AG20443 (cell line): ENCODE measurements at places on chromosomes 13 and 19.
A peak's percentile ranks its signal among the peaks of the same experiment; 100 is the strongest.

DNA sequence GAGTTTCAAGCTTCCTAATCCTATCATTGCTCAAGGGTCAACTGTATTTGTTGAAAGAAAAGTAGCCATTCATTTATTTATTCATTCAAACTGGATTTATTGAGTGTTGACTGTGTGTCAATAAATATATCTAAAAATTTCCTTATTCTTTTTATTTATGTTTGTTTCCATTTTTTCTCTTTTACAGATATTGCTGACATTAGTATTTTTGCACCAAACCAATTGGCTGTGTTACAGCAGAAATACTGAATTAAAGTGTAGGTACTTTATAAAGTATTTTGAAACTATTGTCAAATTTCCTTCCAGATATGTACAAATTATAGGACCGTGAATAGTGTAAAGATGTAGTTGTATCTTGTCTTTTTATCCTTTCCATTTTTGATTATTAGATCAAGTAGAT is 692.0 kb upstream of the SLC10A2 start:
- no peak for DNase-seq

DNA sequence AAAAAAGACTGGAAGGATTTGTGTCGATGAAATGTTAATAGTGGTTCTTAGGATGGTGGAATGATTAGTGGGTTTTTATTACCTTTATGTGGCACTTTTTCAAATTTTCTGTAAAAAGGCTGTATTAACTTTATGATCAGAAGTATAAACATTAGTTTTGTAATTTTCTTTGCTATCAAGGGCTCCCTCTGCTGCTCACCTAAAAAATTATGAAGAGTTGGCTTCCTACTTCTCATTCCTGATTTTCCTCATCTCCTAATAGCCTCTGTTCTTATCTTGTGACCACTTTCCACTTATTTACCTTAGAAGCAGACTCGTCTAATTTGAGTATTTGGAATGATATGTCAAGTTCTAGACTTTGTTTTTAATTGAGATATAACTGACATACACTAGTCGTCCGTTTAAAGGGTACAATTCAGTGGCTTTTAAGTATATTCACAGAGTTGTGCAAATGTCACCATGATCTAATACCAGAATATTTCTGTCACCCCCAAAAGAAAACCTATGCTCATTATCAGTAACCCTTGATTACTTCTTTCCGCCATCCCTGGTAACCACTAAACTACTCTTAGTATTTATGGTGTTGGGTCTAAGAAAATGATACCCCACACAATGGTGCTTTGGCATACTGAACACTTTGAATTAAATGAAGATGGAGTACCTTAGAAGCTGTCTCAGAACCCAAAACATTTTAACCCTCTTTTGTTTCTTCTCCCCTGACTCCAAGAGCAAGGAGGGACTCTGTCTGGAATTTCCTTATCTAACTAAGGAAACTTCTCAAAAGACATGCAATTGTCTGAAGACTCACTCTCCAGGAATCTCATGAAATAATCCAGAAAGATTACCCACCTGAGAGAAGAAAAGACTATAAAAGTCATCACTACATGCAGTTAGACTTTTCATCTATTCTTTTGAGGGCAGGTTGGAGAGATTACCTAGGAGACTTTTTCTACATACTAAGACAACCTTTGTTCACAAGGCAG is 311.3 kb downstream of the DLEU7 start:
- no peak for DNase-seq

GRCh38 chr13:26202365-26202972 is 19.6 kb downstream of the RNF6 start:
- peak; percentile 18 for DNase-seq

- DNase-seq = no peak
These were observed 14.9 kb downstream of the CEBPA start for GRCh38 chr19:33287438-33287837.

- no peak for DNase-seq
These were observed 5.4 kb downstream of the ATP4B start for GRCh38 chr13:113652404-113653263.

DNA sequence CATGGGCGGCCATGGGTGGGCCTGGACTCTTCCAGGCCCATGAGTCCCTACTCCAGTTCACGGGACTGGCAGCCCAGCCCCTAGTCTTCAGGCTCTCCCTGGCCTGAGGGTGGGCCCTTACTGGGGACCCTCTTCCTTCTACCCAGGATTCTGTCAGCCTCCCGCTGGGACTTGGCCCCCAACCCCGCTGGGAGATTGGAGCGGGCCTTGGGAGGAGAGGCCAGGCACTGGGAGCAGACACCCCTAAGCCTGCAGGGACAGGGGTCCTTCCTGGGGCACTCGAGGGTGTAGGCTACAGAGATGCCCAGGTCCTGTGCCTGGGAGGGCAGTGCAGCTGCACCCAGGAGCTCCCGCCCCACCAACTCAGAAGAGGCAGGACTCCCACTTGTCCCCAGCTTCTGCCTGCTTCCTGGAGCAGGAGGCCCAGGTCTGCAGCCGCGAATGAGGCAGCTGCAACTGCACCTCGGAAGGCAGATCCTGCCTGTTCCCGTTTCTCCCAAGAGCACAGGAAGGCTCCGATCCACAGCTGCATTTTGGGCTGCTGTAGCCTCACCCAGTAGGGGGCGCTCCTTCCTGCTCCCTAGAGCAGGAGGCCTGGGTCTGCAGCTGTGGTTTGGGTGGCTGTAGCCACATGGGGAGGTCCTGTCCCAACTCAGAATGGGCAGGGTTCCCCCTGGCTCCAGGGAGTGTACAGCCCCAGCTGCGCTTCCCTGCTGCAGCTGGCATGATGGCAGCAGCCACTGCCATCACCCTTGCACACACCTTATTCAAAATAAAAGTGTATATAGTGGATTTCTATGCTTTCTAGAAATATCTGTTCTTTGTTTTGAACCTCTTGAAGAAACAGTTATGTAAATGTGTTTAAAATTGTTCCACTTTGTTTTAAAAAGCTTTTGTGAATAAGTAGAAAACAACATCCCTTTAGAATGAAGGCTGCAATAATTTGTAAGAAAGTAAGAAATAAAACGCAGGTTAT is 46.8 kb downstream of the TEX26 start:
- no peak for DNase-seq

- DNase-seq = no peak
These were observed 11.6 kb downstream of the LRP3 start for GRCh38 chr19:33205531-33206260.

DNA sequence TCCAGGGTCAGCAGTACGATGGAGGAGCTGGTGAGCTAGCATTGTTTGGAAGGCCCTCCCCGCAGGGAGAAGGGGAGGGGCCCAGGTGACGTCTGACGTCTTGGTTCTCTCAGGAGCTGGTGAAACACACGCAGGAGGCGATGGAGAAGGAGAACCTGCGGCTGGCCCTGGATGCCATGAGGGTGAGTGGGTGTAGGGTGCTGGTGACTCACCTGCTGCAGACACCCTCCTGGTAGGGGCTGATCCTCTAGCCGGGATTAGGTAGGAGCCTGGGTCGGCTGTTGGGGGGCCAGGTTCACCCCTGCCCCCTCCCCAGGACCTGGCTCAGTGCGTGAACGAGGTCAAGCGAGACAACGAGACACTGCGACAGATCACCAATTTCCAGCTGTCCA is 55.8 kb downstream of the VAV1 start:
- no peak for DNase-seq

DNA sequence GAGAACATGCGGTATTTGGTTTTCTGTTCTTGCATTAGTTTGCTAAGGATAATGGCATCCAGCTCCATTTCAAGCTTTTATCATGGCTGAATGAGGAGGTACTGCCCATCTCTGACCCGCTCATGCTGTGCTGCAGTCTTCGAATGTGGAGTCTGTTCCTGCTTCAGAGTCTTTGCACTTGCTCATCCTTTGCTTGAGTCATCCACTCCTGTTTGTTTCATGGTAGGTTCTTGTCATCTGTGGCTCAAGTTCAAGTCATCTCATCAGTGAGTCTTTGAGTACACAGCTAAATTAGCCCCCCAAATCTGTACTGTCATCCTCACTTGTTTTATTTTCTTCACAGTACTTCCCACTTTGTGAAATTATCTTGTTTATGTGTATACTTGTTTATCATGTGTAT is 5.4 kb downstream of the UCHL3 start:
- DNase-seq = no peak
